ENCODE measurements at places on chromosomes 12 and 14. TPM values are rescaled to one million over a fixed set of nuclear protein-coding genes. Genes with fewer than 3 reads are reported as not detected.

DNA sequence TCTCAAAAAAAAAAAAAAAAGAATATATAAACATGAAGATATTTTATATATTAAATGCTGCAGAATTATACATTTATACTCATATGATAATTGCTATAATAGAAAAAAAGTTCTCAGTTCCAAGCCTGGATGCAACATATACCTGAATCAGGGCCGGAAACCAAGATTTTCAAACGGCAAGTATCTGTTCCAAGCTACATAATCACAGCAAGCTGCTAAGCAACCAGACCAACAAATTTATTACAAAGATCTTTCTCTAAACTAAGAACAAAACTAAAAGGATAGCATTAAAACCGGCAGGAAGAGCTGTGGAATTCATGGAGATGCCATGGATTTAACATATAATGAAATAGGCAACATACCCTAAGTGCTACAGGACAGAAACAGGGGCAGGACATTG, 7.1 kb downstream of the RACGAP1 start:
- no peak for DNase-seq

GRCh38 chr12:130633771-130634170, 82.3 kb downstream of the RIMBP2 start:
- DNase-seq, result no peak

- no peak for DNase-seq
Observed at GRCh38 chr14:100546051-100546443, 41.2 kb downstream of the BEGAIN start.

DNA sequence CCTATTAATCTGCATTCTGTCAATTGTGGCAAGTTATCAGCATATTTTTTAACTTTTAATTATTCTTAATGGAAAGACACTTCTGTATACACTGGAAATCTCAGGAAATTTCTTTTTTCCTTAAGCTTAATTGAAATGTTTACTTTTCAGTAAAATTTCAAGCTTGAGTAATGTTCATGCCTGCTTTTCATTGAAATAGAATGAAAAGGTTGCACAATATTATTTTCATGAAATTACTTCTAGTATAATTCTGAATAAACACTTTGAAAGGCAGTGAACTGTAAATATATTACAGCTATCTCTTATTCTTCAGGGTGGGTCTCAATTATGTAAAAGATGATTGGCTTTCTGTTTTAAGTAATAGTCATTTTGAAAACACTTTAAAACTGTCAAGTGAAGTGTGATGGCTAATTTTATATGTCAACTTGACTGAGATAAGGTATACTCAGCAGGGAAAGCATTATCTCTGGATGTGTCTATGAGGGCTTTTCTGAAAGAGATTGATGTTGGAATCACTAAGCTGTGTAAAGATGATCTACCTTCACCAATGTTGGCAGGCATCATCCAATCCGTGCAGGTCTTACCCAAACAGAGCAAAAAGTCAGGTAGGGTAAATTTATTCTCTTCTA, 29.9 kb downstream of the CLEC2D start:
- no peak for DNase-seq

GRCh38 chr12:28866715-28867503, 282.2 kb upstream of the FAR2 start:
- no peak for DNase-seq

GRCh38 chr14:89953602-89954001, 928 bp downstream of the EFCAB11 start:
- DNase-seq, result no peak

GRCh38 chr14:22232933-22233332, 356.1 kb downstream of the DAD1 start:
- DNase-seq, result no peak

GRCh38 chr12:84632556-84632955, 280.0 kb downstream of the SLC6A15 start:
- DNase-seq, result no peak

- no peak for DNase-seq
Observed at GRCh38 chr12:106580671-106581508, 1.9 kb upstream of the RFX4 start.

DNA sequence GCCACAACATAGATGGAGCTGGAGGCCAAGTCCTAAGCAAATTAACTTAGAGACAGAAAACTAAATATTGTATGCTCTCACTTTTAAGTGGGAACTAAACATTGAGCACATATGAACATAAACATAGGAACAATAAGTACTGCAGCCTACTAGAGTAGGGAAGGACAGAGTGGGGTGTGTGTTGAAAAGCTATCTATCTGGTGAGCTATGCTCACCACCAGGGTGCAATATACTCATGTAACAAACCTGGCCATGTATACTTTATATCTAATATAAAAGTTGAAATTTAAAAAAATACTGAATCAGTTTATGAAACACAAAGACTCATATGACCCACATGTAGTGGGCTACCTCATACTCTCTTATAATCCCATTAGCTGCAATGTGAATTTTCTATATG, 1305.0 kb downstream of the LRFN5 start:
- no peak for DNase-seq

- no peak for DNase-seq
Observed at GRCh38 chr14:72810201-72810600, 83.7 kb downstream of the DPF3 start.

- no peak for DNase-seq
Observed at GRCh38 chr14:89458713-89459420, 41.8 kb upstream of the FOXN3 start.

GRCh38 chr12:1318327-1319031, 275.9 kb downstream of the FBXL14 start:
- peak; percentile 44 for DNase-seq

DNA sequence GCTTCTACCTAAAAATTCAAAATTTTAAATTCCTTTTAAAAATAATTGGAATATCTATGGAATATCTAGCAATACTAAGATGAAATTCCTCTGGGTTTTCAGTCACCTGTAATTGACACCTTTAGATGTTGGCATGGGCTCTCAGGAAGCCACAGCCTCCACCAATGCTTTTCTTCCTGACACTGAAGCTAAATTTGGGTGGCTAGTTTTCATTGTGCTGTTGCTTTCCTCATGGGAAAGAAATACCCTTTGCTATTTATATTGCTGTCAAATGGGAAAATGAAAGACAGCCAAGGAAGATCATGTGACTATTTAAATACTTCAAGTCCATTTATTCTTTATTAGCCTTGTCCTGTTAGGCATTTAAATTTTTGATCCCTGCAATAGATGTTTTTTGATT, 313.0 kb downstream of the NAV3 start:
- no peak for DNase-seq

GRCh38 chr12:124024263-124024678, 51.3 kb downstream of the ZNF664 start:
- no peak for DNase-seq

DNA sequence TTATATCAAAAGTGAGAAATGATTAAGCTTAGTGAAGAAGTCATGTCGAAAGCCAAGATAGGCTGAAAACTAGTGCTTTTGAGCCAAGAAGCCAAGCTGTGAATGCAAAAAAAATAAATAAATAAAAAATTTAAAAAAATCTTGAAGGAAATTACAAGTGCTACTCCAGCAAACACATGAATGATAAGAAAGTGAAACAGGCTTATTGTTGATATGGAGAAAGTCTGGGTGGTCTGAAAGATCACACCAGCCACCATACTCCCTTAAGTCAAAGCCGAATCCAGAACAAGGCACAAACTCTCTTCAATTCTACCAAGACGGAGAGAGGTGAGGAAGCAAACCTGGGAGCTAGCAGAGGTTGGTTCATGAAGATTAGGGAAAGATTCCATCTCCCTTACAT, 49.7 kb downstream of the MED13L start:
- DNase-seq, result no peak

DNA sequence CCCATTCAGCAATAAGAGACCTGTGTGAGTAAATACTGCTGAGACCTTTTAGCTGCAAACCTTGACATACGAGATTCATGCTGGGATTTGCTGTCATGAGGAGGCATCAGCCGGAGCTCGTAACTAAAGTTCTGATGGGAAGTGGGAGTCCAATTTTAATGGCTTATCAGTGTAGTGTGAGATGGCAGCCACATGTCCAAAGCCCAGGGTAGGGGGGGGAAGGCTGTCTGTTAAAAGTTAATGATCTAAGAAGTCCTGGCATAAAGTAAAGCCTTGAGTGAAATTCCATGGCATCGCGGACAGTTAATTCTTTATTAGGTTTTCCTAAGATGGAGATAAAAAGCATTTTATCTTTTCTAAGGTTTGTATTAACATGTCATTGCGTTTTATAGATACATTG, 240.0 kb downstream of the AACS start:
- no peak for DNase-seq

GRCh38 chr14:85688006-85688405, 158.1 kb downstream of the FLRT2 start:
- peak; percentile 72 for DNase-seq

GRCh38 chr12:54984658-54985376, at the start of gene TESPA1:
TSS of gene TESPA1 (minus strand) at chr12:54984762. CDS start at chr12:54974562, 10,200 bp downstream.
- DNase-seq, result peak; percentile 43

DNA sequence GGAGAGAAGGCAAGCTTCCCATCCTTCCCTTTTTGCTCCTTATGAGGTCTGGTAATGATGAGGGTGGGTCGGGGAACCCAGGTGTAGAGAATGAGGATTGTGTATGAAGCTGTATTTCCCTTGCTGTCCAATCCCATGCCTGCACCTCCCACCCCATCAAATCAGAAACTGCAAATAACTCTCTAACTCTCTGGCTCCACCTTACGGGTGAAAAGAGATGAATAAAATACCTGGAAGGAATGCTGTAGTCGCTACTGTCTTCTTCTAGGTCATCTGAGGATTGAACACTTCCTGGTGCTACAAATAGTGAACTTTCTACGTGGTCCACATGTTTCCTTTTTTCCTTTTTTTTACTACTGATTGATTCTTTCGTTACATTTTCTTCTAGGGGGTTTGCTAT, 38.9 kb upstream of the DICER1 start:
- no peak for DNase-seq

GRCh38 chr14:64788706-64789105, 84.5 kb downstream of the PLEKHG3 start:
- no peak for DNase-seq

DNA sequence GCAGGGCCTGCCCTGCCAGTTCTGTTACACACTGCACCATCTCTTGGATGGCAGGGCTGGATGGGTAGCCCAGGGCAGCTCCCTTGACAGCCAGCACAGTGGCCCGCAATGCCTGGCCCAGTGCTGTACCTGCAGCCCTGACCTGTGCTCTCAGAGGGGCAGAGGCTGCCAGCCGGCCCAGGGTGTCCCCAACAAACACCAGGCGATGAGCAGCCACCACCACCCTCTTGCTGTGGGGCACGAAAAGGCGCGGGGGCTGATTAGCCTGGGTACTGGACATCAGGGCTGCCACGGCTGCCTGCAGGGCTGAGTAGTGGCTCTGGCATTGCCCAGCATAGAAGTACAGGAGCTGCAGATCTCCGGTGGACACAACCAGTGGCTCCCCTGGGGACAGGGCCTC, 4.6 kb upstream of the SLC22A17 start:
- DNase-seq, result no peak

DNA sequence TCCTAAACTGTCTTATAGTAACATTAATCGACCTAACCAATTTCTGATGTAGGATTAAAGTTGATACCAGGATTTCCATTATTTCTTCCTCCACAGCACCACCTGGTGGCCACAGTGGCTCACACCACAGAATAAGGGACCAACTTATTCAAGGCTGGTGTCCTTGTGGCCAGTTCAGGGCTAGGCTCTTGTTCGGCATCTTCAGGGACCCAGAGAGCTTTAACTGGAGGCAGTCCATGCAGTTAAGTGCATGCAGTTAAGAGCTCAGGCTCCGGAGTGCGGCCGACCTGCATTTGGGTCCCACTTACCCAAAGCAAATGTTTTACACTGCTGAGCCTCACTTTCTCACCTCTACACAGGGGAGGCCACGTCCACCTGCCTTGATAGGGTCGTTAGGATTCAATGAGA, 42.0 kb upstream of the GPR68 start:
- DNase-seq, result peak; percentile 38

BRI3BP gene
- 2.7 TPM for polyA plus RNA-seq

EXOC5 gene
- polyA plus RNA-seq, result 63.8 TPM

RPGRIP1 gene
- polyA plus RNA-seq, result 0.82 TPM

MUCL1 gene
- polyA plus RNA-seq, result not detected

VRTN gene
- 0.05 TPM for polyA plus RNA-seq

C12orf54 gene
- 0.44 TPM for polyA plus RNA-seq

GARIN6 gene
- polyA plus RNA-seq, result not detected

FOXN3 gene
- 70.1 TPM for polyA plus RNA-seq

TMEM233 gene
- 6.4 TPM for polyA plus RNA-seq

BHLHE41 gene
- polyA plus RNA-seq, result 2.6 TPM

SOS2 gene
- 37.1 TPM for polyA plus RNA-seq

NOC4L gene
- 9.8 TPM for polyA plus RNA-seq

CCDC38 gene
- 0.62 TPM for polyA plus RNA-seq

AVPR1A gene
- polyA plus RNA-seq, result 5.6 TPM
